ENCODE measurements at places on chromosomes 2 and 18. TPM values are rescaled to one million over a fixed set of nuclear protein-coding genes. Genes with fewer than 3 reads are reported as not detected.
A peak's percentile ranks its signal among the peaks of the same experiment; 100 is the strongest.

DNA sequence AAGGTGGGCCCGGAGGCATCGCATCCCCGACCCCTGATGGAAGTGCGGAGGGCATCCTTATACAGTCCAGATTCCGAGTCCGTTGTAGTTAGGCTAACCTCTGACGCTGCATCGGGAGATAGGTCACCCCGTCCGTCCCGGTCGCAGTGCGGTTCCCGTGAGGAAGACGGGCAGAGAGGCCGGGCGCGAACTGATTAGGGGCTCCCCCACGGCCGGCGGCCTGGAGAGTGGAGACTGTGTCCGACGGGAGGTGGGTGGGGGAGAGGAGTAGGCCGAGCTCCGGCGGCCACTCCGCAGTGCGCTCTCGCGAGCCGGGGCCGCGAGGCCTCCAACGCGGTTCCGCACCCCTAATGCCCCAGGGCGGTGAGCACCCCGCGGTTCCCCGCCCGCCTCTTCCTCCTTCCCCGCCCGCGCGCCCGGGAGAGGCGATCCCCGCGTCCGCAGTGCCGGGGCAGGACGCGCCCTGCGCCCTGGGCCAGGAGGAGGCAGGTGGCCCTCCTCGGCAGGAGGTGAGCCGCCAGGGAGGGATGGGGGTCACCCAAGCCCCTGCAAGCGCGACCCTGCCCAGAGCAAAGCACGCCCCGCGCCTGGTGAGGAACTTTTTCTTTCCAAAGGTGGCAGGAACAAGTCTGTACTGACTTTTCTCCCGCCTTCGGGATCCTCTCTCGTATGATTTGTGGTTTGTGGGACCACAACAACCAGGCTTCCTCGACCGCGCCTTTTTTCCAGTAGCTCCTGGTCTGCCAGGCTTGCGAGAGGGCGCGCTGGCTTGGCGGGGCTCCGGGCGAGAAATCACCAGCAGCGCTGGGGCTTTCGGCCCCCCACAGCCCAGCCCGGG is 1.4 kb upstream of the SP5 start:
- DNase-seq = no peak

GRCh38 chr18:76914314-76914713 is 92.0 kb downstream of the ZNF236 start:
- DNase-seq = no peak

- DNase-seq = no peak
Measured at GRCh38 chr2:67930156-67930555, 132.6 kb downstream of the C1D start.

DNA sequence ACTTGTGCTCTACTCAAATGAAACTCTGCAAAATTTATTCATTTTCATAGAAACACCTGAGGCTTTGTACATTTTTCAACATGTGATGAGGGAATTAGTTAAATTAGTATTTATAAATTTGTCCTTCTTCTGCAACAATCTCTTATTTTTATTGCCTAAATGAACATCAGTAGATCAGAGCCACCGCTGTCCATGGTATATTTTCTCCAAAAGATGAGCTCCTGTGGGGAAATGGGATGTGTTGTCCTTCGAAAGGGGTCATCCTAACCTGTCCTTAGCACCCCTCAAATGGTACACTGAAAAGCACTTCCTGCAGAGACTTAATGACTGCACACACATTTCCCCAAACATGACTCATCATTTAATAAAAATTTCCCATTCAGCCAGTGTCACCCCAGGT is 714.6 kb downstream of the MBD2 start:
- DNase-seq = no peak

DNA sequence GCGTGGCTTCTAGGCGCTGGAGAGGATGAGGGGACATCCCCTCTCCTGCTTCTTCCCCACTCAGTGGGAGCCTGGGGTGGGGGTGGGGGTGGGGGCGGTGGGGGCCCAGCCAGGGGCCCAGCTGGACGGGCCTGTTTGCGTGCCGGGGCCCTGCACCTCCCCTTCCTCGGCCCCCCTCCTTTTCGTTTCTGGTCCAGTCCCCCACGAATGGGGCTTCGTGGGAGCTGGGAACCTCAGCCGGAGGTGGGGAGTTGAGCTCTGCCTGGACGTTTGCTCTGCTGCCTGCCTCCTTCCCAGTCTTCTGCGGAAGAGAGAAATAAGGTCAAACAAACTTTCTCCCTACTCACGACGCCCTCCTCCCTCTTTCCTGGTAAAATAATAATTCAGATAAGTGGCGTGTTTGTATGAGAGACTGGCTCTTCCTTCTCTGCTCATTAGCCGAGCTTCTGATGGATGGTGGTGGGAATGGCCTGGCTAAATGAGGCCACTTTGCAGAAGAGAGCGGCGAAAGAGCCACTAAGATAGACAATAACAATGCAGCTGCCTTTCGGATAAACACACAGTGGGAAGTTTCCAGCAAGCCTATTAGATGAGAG is 782 bp downstream of the MTA3 start:
- no peak for DNase-seq

- no peak for DNase-seq
Measured at GRCh38 chr18:35164133-35164532, 76.7 kb upstream of the ZNF397 start.

Gene PRKRA
- polyA plus RNA-seq = 30.4 TPM

DNA sequence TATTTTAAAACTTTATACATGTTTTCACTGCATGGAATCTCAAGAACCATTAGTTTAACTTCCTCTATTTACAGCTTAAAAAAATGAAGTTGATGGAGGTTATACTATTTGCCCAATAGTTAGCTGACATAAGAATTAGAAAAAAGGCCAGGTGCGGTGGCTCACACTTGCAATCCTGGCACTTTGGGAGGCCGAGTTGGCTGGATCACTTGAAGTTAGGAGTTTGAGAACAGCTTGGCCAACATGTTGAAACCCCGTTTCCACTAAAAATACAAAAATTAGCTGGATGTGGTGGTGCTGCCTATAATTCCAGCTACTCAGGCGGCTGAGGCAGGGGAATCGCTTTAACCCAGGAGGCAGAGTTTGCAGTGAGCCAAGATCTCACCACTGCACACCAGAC is 125.1 kb upstream of the CDH19 start:
- DNase-seq = no peak

DNA sequence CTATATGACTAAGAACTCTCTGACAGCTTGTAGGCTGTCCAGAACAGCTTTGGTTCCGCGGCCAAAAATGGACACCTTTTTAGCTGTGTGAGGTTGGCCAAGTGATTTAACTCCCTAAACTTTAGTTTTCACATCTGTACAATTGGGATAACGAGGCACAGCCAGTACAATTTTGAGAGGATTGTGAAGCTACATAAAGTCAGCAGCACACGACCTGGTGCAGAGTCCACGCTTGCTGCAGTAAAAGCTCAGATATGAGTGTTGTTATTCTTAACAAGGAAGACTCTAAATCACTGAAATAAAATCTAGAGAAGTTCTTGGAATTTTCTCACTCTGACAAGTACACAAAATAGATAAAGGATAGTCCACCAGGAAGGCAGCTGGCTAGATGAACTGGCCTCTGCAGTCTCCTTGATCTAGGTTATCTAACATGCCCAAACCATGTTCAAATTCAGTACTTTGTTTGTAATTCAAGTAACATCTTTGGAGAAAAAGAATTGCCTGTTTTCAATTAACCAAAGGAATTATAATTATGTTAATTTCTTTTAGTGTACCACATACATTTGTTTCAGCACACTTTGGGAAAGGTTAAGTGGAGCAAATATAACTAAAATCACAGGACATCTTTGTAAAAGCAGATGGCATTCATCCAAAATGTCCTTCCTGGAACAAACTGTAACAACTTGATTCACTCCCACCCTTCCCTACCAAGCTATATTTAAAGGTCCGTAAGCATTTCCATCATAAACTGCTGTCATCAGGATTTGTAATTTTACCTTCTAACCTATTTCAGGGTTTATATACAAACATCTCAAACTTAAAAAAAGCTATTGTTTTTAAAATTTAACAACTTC is 201.7 kb upstream of the STK17B start:
- no peak for DNase-seq

Gene FABP1
- polyA plus RNA-seq = not detected

- DNase-seq = peak; percentile 94
Measured at GRCh38 chr2:19538411-19538963, 180.1 kb upstream of the OSR1 start.

Gene TCF23
- not detected for polyA plus RNA-seq

- peak; percentile 0 for DNase-seq
Measured at GRCh38 chr2:2452961-2453360, 121.9 kb upstream of the MYT1L start.

- DNase-seq = no peak
Measured at GRCh38 chr2:68837861-68838341, 33.3 kb downstream of the BMP10 start.

DNA sequence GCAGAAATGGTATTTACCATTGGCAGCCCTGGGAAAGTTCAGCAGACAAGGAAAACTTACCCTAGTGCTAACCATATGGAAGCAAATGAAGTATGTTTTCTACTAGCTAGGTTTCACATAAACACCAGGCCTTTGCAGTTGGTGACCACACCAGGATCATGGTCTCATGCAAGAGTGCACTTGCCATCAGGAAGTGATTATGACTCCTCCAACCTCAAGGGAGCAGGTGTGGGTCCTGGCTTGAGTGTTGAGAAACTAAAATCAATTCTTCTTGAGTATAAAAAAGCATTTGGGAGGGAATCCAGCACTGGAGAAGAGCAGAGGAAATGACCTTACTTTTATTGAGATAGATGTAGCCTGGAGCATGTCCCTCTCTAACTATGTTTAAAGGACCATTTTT is 56.8 kb upstream of the SPAG16 start:
- no peak for DNase-seq

Gene GCG
- not detected for polyA plus RNA-seq

Gene FIGN
- 3.0 TPM for polyA plus RNA-seq

Gene POLR1A
- polyA plus RNA-seq = 9.0 TPM

Gene HOXD4
- 0.28 TPM for polyA plus RNA-seq

- no peak for DNase-seq
Measured at GRCh38 chr2:15127301-15127700, 433.8 kb downstream of the NBAS start.

GRCh38 chr18:36284671-36285295 is 12.7 kb upstream of the FHOD3 start:
- no peak for DNase-seq

- no peak for DNase-seq
Measured at GRCh38 chr2:196431076-196431475, 208.4 kb upstream of the CCDC150 start.

Gene SLC8A1
- 34.5 TPM for polyA plus RNA-seq

Gene METTL8
- 16.2 TPM for polyA plus RNA-seq

GRCh38 chr2:95053543-95053942 is 28.0 kb downstream of the MAL start:
- DNase-seq = no peak

Gene BOK
- polyA plus RNA-seq = 29.4 TPM

DNA sequence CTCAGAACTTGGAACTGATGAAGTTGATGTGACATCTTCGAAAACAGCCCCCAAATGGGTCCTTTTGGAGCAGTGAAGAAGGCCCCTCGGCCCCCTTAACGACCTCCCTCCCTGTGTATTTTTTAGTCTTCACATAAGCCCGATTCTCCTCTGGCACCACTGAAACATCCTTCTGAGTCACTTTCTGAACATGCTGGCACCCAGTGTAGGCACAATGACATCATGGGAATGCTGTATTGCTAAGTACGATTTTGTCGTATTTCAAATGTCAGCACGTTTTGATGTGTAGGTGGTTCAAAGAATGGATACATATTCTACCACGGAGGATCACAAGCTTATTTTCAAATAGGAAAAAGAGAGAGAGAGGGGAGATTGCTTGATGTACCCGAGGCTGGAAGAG is 111.7 kb upstream of the RIOK3 start:
- no peak for DNase-seq

DNA sequence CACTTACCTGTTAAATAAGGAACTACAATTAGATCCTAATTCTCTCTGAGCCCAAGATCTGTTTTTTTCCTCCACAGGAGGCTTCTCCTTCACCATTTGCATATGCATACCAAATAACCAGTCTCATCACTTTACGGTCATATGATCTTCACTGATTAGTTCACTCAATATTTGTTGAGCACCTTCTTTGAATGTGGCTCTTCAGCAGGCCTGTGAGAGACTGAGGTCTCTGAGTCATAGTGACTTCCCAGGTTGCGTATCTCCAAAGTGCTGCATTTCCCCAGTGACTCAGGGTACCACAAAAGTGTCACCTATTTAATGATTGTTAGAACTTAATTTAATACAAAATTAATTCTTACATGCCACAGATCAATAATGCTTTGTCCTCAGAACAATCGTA is 108.8 kb upstream of the TRIB2 start:
- no peak for DNase-seq

GRCh38 chr2:222869252-222869560 is 8.4 kb downstream of the ACSL3 start:
- no peak for DNase-seq

GRCh38 chr2:186559370-186559769 is 30.5 kb upstream of the ITGAV start:
- no peak for DNase-seq

- no peak for DNase-seq
Measured at GRCh38 chr2:22701561-22702160, 683.3 kb upstream of the KLHL29 start.

Gene IRS1
- polyA plus RNA-seq = 13.0 TPM

Gene ANKRD62
- polyA plus RNA-seq = not detected

GRCh38 chr2:170822290-170823087 is 5.8 kb downstream of the GAD1 start:
- DNase-seq = no peak

Gene KIF5C
- 0.17 TPM for polyA plus RNA-seq

- DNase-seq = no peak
Measured at GRCh38 chr2:197073701-197074433, 147.4 kb upstream of the PGAP1 start.

Gene BOLL
- not detected for polyA plus RNA-seq
